ENCODE measurements at places on chromosomes 12 and 14.
A peak's percentile ranks its signal among the peaks of the same experiment; 100 is the strongest.

GRCh38 chr12:12191008-12191407, 75.8 kb downstream of the LRP6 start:
- DNase-seq = no peak

DNA sequence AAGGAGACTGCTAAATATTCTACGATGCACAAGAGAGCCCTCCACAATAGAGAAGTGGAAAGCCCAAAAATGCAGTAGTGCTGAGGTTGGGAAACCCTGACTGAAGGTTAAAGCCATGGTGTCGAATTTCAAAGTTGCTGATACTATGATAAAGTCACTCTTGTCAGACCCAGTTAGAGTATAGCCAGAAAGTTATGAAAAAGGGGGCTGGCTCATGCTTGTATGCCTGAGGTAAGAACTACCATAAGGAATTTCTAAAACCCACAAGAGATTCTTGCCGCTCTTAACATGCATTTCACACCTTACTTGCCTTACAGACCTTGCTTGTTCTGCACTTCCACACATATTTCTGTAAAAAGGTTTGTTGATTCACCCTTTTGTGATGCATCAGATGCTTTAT, 184.6 kb downstream of the SLC6A15 start:
- DNase-seq = no peak

DNA sequence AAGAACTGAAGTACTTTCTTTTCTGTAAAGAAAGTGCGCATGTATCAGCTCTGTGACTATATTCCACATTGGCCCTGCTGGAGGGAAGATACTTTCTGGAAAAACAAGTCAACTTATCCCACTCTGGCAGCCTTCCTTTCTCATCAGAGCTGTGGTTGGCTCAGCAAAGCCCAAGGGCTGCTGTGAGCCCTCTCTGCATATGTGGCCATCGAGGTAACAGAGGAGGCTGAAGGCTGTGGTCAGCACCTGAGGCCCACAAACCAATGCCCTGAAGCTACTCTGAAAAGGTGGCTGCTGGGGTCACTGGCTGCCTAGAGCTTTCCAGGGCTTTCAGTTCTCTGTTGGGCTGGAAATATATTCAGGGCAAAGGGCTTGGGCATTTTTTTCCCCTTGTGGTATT, 70.8 kb upstream of the IGF1 start:
- DNase-seq = no peak

DNA sequence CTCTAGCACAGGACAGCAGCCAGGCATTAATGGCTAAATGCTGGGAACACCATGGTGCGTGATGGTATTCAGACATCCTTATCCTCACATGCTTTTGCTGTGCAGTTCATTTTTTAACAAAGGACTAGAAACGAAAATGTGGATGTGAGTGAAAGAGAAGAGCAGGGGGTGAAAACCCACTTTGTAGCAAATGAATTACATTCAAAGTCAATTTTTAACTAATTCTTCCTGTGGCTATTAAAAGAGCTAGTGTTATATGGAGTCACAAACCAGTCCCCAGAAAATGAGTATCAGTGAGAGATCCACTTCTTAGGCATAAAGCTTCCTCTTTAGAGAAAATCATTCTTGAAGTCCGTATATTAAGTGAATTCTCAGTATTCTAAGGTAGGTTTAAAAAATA, 592.0 kb upstream of the LMO3 start:
- DNase-seq = no peak

DNA sequence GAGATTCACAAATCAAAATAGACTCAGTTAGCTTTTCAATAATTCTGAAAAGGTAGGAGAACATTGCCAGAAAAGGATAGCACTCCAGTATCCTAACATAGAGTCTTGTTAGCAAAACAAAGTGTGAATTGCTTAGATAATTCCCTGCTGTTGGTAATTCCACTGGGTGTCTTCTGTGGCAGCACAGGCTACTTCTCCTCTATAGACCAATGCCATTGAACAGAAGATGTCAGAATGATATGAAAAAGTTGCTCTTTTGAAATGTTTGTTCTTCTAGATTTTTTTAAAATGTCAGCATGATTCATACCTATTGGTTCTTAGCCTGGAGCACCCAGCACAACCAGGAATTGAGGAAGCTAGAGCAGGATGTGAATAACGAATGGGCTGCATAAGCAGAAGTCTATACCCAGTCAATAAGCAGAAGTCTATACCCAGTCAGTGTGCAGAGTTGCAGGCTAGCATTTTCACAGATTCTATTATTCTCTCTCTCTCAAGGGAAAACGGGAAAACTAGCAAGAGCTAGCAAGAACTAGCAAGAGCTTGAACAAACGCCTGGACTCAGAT, 112.8 kb downstream of the SYT1 start:
- DNase-seq = no peak

GRCh38 chr14:99730876-99731546, 46.9 kb downstream of the CYP46A1 start:
- DNase-seq = no peak

DNA sequence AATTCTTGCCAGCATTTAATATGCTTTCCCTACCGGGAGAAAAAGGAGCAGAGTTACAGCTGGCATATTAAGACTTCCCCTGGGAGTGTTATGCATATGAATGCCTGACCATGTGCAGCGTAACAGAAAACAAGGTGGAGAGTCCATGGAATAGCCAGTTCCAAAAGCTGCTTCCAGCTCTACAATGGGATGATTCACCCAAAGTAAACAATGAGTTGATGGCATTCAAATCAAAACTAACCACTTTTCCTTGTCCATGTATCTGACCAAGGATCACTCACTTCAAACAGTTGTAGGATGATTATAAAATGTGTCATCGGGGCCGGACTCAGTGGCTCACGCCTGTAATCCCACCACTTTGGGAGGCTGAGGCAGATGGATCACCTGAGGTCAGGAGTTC, 48.1 kb upstream of the BICDL1 start:
- DNase-seq = no peak

GRCh38 chr12:64099397-64099796, 122.7 kb downstream of the KICS2 start:
- no peak for DNase-seq

- DNase-seq = no peak
Observed at GRCh38 chr12:123571343-123571813, 13.0 kb upstream of the TMED2 start.

DNA sequence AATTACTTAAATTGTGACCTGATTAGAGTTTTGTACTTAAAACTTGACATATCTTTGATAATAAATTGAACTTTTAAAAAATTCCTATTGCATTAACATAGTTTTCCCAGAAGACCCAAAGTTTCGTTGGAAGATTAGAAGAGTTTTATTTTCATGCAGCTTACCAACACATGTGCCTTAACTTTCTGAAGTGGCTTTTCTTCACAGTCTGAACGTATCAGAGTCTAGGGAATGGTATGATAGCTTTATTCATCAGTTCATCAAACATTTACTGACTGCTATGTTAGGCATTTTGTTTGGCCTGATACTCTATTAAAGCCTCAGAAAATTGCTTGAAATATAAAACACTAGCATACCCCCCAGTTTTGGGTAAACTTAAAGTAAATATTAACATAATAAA, 65.2 kb downstream of the MARK3 start:
- DNase-seq = no peak

- no peak for DNase-seq
Observed at GRCh38 chr12:69073035-69073434, 140.1 kb upstream of the CPM start.

DNA sequence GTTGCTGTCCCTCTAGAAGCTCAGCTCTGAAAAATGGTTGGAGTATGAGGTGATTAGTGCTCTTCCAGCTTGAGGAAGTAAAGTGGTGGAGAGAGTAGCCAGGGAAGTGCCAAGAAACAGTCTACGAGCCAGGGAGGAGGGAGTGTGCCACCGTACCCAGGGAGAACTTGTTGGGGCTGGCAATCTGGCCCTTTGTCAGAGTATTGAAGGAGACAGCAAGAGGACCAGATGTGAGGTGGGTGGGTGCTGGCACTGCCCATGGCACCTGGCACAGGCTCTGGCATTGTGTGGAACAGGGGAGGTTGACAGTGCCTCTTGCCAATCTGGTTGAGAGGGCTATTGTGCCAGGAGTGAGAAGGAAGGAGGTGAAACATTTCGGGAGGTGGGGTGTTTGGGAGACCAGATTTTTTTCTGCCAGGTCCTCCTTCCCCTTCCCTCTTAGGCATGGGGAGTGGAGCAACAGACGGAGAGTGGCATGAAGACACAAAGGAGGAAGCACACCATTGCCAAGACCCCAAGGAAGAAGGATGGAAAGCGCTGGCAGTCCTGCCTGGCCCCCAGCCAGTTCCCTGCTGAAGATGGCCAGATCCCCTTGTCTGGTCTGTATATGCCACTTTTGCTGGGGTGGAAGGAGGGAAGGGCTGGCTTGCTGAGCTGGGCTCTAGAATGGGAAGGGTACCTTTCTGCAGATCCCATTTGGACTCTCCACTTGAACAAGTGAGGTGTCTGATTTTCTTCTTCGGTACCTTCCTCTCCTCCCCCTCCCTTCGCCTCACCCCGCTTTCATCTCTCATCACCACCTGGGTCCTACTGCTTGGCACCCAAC, 37.5 kb downstream of the ZFHX2 start:
- no peak for DNase-seq

DNA sequence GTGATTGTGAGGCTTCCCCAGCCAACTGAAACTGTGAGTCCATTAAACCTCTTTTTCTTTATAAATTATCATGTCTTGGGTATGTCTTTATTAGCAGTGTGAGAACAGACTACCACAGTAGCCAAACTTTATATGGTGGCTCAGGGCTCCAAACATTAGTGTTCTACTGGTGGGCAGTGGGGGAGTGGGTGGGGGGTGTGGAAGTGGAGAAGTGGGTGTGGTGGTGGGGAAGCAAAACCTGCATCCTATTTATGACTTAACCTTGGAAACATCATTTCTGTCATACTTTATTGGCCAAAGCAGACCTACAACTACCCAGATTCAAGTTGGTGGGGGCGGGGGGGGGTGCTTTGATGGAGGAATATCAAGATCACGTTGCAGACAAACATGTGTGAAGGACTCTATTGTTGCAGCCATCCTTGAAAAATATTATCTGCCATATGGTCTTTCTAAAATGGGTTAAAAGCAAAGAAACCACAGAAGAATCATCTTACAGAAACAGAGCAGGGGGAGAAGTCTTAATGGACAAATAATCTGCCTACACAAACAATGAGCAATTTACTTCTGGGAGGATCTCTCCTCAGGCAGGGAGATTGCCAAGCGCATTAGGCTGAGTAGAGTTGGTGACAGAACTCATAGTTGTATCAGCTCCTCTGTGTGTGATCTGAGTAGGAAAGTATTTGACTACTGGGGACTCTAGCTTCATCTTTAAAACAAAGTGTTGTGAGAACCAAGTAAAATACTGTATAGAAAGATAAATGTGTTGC, 1.4 kb upstream of the PWP1 start:
- DNase-seq = no peak

DNA sequence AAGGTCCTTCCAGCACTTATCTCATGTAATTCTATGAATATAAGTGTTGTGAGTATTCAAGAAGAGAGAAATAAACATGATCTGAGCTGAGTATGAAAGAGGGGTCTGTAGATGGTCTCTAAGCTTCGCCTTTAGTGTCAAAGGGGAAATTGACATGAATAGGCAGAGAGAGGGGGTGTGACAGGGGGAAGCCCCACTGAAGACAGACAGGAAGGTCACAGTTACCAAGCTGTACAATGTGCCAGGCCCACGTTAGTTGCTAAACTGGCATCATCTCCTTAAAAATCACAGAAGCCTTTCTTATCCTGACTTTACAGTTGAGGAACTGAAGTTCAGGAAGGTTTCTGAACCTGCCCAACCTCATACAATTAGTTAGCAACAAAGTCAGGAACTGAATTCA, 7.6 kb downstream of the ARHGEF40 start:
- DNase-seq = no peak

DNA sequence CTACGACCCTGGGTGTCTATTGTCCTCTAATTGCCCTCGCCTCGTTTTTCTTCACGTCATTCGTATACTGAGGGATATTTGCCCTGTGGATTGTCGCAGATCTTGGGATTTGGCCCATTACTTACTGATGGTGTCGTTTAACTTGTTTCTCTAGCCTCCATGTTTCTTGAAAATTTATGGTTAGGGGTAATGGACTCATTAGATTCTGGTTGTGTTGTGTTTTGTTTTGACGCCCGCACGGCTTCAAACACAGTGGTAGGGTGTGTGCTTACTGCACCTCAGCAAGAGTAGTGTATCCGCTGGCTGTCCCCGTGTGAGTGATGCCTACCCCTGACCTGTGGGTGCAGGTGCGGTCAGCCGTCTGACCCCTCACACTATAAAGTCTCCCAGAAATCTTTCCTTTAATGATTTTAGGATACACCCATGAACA, 874 bp upstream of the RNU6-8 start:
- peak; percentile 27 for DNase-seq

- no peak for DNase-seq
Observed at GRCh38 chr14:72383865-72384264, 451.6 kb downstream of the RGS6 start.

GRCh38 chr12:129152351-129153104, 299.2 kb downstream of the GLT1D1 start:
- no peak for DNase-seq

DNA sequence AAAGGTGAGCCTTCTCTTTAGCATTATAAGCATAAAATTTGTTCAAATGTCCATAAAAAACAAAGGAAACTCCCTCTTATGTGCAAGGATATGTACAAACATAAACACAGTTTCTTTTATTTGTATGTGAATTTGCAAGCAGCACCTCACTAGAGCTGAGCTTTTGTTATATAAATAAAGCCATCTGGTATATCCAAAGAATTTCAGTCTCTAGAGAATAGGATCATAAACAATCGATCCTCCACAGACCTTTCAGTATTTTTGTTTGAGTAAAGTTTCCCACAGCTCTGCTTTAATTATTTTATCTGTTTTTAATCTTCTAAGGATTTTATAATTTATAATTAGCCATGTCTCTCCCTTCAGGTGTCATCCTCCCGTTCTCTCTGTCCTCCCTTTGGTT, 89.2 kb downstream of the OTOGL start:
- no peak for DNase-seq

GRCh38 chr14:64387232-64387781, 846 bp upstream of the MTHFD1 start:
- DNase-seq = peak; percentile 23

DNA sequence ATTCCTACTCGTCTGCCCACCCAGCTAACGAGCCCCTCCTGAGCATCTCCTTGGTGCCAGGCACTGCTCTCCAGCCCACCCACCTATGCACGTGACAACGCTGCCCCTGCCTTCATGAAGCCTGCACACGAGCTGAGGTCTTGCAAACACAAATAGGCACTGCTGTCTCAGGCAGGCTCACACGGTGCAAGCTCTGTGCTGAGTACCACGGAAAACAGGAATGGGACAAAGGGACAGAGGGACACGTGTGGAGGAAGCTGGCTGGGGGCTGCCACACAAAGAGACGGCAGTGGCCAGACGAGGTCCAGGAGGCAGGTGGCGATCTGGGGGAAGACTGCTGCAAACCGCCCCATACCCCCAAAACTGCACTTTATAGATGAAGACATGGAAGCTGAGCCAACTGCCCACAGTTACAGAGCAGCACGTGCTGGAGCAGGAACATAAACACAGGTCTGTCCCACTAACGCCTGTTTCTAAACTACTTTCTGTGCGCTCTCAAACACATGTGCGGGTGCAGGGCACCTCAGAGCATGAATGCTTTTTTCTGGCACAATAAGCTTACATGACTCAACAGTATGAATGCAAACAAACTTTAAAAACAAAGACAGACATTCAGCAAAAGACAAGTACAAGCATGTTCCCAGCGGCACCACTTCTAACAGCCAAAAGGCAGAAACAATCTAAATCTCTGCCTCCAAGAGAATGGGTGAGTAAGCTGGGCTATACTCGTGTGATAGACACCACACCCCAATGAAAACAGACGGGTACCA, 64.5 kb downstream of the AMN start:
- DNase-seq = no peak
